ENCODE measurements at places on chromosomes 7 and 10.

GRCh38 chr10:109259293-109259692, 664.0 kb downstream of the XPNPEP1 start:
- DNase-seq: no peak

DNA sequence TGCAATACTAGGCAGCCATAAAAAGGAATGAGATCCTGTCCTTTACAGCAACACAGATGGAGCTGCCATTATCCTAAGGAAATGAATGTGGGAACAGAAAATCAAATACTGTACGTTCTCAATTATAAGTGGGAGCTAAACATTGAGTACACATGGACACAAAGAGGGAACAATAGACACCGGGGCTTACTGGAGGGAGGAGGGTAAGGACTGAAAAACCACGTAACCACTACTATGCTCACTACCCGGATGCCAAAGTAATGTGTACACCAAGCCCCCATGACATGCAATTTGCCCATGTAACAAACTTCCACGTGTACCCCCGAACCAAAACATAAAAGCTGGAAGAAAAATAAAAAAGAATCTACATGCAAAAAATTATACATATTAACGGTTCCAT, 587.0 kb downstream of the PARD3 start:
- DNase-seq: no peak

DNA sequence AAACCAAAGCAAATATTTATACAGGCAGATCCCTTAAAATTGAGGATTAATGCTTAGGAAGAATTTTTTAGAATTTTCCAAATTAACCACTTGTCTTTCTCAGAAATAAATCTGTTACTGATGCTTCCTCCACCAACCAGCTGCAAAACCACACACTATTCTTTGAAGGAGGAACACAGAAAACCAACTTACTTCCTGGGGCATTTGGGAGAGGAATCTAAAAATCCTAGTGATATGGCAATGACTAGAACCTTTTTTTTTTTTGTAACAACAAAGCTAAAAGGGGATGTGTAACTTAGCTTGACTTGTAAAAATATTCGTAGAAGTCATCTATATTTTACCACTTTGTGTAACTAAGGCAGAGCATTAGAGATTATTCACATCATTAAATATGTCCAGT, 5.1 kb upstream of the TM9SF3 start:
- DNase-seq: no peak

GRCh38 chr10:14758994-14759664, 15.6 kb downstream of the FAM107B start:
- DNase-seq: no peak

GRCh38 chr10:55158633-55159032, 357.6 kb upstream of the PCDH15 start:
- no peak for DNase-seq

DNA sequence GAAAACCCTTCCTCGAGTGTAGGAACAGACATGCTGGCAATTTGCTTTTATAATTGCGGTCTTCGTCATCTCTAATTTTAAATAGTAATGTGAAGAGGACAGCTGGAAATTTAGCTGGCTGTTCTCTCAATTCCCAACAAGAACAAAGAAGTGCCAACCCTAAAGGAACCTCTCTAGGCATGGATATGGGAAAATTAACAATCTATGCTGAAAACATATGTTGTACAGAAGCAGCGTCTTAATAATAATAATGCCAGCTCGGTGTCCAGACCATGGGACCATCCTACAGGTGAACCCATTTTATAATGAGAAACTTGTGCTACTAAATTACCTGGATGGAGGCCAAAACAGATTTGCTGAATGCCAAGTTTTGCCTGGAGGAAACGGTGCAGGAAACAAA, 641.4 kb upstream of the MGMT start:
- DNase-seq: no peak

DNA sequence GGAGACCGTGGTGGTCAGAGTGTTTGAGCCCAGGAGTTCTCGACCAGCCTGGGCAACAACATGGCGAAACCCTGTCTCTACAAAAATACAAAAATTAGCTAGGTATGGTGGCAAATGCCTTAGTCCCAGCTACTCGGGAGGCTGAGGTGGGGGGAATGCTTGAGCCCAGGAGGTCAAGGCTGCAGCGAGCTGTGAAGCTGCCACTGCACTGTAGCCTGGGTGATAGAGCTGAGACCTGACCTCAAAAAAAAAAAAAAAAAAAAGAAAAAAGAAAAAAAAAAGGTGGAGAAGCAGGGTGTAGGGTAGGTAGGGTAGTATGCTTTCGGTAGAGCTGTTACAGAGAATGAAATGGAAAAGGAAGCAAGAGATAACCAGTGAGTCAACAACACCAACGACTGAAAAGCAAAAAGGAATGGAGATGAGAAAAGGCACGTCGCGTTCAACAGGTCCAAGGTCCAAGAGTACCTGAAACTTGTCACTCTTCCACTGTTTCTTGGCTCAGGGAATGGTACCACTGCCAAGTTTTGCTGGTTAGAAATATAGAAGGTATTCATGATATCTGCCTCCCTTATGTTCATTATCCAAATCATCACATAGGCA, 4.3 kb upstream of the RSBN1L start:
- no peak for DNase-seq

DNA sequence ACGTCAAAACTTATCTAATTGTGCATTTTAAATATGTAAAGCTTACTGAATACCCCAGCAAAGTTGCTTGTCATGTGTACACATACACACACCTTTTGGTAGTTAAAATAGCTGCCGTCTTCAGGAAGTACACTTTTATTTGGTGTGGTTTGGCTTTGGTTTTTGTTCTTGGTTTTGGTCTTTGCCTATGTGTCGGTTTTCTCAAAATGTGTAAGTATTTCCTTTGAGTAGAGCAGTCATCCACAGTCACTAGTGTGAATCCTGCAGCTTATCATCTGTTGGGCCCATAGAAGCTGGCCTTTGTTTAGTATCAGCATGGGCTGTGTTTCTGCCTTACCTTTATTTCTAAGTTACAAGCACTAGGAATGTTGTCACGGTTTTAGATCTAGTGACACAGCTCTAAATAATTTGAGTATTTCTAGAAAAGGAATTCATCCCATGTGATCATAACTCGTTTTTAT, 35.3 kb downstream of the NET1 start:
- DNase-seq: peak; percentile 67
